Iris pigment epithelial cell (primary cell): ENCODE measurements at places on chromosomes 4 and X.

GRCh38 chr4:77634132-77634785 lies 28.6 kb downstream of the CXCL13 start:
- DNase-seq: no peak

DNA sequence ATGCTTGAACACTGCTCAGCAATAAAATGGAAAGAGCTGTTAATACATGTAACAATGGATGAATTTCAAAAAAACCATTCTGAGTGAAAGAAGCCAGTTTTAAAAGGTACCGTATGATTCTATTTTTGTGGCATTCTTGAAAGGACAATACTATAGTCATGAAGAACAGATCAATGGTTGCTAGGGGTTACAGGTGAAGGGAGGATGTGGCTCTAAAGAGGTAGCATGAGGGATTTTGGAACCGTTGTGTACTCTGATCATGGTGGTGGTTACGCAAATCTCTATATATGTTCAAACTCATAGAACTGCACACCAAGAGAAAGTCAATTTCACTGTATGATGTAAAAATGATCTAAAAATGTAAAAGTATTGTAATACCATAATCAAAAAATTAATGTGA lies 40.0 kb upstream of the CTAG2 start:
- no peak for DNase-seq

DNA sequence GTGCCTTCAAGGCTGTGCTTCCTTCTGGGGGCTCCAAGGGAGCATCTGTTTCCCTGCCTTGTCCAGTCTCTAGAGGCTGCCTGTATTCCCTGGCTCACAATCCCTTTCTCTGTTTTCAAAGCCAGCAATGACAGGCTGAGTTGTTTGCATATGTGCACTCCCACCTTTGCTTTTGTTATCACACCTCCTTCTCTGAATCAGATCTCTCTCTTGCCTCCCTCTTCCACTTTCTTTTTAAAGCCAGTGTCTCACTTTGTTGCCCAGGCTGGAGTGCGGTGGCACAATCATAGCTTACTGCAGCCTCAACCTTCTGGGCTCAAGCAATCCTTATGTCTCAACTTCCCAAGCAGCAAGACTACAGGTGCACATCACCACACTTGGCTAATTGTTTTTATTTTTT lies 37.1 kb upstream of the LEF1 start:
- no peak for DNase-seq

GRCh38 chr4:41161355-41161754 lies 53.0 kb downstream of the APBB2 start:
- no peak for DNase-seq

GRCh38 chr4:182809417-182810102 lies 107.6 kb downstream of the DCTD start:
- DNase-seq: no peak

- no peak for DNase-seq
These were observed 343.4 kb upstream of the RASGEF1B start for GRCh38 chr4:81814987-81815541.
